ENCODE measurements at places on chromosomes 5 and 9.

DNA sequence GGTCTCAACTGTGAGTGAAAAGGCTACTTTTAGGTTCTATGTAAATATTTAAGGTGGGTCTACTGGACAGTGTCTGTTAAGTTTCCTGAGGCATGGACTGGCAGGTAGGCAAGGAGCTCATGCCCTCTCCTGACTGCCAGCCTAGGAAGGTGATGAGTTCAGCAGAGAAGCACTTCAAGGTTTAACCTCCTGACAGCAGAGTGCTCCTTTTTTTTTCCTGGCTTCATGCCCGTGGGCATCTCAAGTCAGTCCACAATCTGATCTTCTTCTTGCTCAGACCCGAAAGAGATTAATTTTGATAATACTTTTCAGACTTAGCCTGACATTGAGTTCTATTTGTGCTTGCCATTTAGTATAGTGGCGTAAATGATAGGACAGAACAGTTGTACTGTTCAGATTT, 241.9 kb upstream of the NREP start:
- no peak for DNase-seq

GRCh38 chr5:173572431-173573125, 43.9 kb downstream of the BOD1 start:
- DNase-seq: no peak

- DNase-seq: no peak
These were observed 163.3 kb upstream of the PPP1R2B start for GRCh38 chr5:156686796-156687195.

- DNase-seq: no peak
These were observed 936 bp upstream of the WDR5 start for GRCh38 chr9:134134949-134135342.

DNA sequence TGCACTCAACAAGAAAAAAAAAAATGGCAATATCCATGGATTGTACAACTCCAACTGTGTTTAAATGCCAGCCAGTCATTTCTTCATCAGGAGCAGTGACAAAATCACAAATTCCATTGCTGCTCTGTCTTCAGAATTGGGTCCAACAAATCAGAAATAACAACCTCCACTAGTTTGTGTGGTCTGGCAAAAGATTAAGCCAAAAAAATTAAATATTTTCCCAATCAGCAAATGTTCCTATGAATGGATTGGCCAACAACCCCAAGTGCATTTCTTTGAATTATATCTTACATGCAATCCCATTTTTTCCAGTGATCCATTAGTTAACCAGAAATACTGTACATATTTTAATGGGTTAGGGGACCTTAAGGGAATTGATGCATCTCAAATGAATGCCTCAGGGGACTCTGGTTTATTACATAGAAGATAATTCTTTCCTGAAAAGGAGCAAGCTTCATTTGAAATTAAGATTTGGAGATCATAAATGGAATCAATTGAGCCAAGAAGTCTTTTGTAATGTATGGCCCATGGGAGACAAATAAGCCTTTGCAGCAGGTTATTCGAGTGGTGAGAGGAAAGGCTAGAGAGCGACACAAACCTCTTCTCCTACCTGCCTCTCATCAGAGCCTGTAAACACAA, 131.8 kb downstream of the TLE1 start:
- DNase-seq: peak; percentile 26

DNA sequence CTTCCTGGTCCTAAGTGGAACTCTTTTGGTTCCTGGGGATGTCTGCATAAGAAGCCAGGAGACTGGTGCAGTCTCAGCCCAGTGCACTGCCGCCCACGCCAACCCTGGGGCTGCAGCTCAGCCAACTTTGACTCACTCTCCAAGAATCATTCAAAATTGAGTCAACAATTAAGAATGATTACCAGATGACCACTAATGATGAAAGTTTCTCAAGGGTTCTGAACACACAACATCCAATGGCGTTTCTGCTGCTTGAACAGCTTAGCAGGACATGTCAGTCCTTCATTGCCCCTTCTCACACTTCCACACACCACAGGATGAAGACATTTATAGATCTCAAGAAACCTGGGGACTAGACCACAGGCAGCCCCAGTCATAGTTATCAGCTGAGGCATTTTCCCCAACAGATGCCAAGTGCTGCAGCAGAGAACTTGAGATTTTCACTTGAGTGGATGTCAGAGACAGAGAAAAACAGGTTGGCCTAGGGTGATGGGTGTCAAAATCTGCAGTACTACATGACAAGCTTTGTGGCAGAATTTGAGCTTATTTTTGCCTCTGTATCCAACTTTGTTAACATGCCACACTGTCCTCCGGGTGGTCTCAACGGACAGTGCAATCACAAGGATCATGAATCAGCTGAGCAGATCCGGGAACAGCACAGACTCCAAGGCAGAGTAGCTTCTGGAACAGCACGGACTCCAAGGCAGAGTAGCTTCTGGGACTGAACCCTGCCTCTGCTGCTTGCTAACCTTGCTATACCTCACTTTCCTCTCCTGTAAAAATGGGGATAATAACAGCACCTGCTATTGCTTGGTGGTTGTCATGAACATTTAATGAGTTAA, 356.1 kb downstream of the SPOCK1 start:
- peak; percentile 100 for DNase-seq

GRCh38 chr5:57302643-57303042, 128.8 kb downstream of the GPBP1 start:
- peak; percentile 49 for DNase-seq

DNA sequence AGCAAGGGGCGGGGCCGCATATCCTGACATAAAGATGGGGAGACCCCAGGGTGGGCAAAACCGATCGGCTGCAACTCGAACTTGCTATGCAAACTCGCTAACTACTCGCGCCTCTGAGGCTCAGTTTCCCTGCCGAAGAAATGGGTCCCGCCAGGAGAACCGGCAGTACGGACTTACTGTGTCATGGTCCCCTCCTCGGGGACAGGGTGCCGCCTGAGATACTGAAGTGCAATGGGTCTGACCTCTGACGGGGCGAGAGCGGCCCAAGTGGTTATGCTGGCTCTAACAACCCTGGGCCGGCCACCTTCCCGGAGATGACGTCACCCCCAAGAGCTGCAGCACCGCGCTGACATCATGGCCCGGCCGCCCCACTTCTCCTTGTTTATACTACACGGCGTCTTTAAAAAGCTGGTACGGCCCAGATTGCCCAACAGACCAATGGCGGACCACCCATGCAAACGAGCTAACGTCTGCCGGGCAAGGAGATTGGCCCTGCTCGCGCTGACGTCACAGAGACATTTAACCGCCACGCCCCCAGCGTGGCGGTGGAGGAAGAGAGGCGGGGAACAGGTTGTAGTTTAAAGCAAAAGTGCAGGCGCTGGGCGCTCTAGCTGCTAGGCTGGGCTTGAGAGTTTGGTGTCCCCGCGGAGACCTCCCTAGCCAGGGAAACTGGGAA, 490 bp upstream of the RNF44 start:
- DNase-seq: peak; percentile 99

GRCh38 chr5:153659039-153659736, 168.7 kb downstream of the GRIA1 start:
- peak; percentile 90 for DNase-seq

- DNase-seq: no peak
These were observed 30.9 kb downstream of the GSN start for GRCh38 chr9:121298689-121299466.

DNA sequence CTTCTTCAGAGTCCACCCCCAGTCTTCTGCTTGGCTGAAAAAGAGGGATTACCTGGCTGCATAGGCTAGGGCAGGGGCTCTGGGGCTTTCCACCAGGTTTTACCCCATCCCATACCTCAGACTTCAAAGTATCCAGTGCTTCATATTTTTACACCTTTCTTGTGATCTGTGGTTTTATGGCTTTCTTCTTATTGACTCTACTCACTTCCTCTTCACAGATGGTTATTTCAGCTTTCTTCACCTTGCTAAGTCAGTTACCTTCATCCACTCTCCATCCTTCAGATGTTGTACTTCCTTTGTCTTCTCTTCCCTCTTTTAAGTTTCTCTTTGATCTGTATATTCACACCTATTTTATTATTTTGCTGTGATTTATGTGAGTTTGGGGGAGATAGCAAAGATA, 104.3 kb downstream of the GRIA1 start:
- no peak for DNase-seq

GRCh38 chr5:116313366-116313765, 228.5 kb downstream of the COMMD10 start:
- no peak for DNase-seq

DNA sequence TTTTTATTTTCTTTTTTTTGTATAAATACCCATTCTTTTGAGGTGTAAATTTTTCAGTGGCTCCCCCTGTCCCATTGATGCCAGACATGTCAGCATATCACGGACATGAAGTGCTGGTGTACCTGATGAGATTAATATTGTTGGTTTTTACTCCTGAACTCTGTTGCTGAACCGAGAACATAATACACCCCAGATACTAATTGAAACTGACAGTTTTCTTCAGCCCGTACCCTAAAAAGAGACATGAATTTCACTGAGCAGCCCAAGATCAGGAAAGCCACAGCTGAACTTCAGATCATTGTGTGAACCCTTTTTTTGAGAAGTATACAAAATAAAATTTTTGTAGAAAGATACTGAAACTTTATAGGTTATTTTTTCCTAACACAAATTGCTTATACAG, 75.7 kb downstream of the PRDM9 start:
- DNase-seq: no peak

GRCh38 chr9:76153902-76154629, 240.2 kb downstream of the RFK start:
- no peak for DNase-seq

DNA sequence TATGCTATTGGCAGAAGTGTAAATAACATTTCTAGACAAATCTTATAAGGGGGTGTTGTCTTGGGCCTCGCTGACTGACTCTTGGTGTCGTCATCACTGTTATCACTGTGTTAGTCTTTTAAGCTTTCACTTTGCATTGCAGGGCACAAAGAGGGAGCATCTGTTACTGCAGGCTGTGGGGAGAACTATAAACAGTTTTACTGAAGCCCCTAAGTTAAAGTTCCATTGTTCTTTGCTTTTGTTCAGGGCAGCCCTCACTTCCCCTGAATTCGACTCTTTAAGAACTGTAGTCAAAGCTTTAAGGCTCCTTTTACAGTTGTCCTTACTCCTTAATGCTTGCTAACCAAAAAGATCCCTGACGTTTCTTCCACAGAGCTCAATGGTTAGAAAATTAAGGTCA, 605.0 kb downstream of the RAB3C start:
- peak; percentile 29 for DNase-seq

DNA sequence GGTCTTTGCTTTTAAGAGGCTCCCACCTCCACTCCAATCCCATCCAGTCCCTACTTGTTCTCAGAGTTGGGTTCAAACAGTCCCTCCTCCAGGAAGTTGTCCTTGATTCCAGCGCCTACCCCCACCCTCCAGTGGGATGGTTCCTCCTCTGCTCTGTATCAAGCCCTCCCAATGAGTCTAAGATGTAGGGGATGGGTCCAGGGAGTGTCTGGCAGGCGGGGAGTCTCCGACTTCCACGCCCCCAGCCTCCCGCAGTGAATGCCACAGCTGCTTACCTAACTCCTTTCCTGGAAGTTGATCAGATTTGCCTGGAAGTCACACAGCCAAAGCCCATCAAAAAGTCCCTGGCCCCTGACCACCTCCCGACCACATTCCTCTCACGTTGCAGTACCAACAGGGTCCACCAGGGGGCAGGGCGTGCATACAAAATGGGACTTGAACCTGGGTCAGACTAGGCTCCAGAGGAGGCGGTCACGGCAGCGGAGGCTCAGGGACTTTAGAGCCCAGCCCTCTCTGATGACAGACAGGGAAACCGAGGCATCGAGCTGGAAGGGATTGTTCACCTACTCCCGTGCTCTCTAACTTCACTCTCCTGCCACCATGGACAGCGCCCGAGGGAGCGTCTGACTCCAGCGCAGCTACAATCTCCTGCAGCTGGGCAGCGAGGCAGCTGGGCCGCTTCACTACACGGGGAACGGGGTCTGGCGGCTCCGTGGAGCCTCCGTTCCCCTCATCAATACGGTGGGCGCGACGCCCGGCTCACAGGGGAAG, 25.0 kb upstream of the TDRD7 start:
- DNase-seq: peak; percentile 41

DNA sequence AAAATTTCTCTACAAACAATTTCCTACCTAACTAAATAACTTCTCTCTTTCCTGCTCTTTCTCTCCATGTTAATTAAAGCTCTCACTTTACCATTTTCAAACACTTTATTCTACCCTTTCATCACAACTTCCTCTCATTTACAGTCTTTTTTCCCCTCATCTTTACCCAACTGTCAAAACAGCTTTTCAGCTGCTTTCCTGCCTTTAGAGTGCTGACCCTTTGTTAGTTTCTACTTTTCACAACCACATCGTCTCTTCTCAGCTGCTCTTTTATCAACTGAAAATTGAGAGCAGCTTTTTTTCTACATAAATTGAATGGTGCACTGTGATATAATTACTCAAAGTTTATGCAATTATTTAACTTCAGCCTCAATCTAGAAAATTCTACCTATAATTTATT, 3.1 kb upstream of the HOMER1 start:
- DNase-seq: no peak

GRCh38 chr9:126357074-126357473, 30.4 kb downstream of the MVB12B start:
- DNase-seq: no peak

- no peak for DNase-seq
These were observed 142.1 kb downstream of the XRCC4 start for GRCh38 chr5:83219495-83219894.

DNA sequence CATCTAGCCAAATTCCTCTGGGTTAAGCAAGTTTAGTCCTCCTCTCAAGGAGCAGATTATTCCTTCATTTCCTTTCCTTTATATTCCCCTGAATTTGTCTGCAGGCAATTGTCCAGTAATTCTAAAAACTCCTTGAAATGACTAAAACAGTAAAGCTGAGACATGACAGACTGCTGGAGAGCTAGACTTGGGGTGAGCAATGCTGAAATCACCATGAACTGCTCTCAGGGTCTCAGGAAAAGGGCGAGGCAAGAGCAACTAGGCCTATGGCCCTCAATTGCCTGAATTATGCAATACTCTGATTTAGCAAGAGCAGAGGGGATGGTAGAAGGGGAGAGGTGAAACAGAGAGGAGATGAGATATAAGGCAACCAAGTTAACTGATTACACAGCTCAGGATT, 172.9 kb upstream of the NREP start:
- DNase-seq: peak; percentile 95

DNA sequence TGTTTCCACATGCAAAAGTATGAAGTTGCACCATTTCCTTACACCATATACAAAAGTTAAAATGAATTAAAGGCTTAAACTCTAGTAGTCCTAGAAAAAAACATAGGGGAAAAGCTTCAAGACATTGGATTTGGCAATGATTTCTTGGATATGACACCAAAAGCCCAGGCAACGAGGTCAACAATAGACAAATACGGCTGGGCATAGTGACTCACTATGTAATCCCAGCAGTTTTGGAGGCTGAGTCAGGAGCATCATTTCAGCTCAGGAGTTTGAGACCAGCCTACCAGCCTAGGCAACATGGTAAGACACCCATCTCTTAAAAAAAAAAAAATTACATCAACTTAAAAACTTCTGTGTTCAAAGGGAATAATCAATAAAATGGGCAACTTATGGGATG, 30.9 kb upstream of the SREK1 start:
- DNase-seq: peak; percentile 28

GRCh38 chr9:127149463-127150390, 27.3 kb upstream of the ANGPTL2 start:
- DNase-seq: no peak

Measured in astrocyte (in vitro differentiated cells and primary cell).